Hypothalamus (tissue), 51 donors: ENCODE measurements at places on chromosomes 7 and 10.

DNA sequence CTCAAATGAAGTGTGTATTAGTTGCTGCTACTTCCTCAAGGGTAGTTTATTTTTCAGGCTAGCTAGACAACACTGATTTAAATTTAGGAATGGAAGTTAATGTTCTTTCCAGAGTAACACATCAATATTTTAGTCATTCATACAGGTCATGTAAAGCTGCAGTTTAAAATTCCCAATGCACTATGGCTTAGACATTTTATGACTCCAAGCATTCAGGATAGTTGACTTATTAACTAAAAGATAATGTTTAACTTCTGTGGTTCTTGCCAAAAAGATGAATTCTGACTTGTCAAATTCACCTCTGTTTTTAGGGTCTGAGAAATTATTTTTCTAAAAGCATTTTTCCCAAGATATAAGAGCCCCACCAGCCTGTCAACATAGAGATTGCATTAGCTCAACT is 131.9 kb downstream of the TFPI2 start:
- no peak for DNase-seq

DNA sequence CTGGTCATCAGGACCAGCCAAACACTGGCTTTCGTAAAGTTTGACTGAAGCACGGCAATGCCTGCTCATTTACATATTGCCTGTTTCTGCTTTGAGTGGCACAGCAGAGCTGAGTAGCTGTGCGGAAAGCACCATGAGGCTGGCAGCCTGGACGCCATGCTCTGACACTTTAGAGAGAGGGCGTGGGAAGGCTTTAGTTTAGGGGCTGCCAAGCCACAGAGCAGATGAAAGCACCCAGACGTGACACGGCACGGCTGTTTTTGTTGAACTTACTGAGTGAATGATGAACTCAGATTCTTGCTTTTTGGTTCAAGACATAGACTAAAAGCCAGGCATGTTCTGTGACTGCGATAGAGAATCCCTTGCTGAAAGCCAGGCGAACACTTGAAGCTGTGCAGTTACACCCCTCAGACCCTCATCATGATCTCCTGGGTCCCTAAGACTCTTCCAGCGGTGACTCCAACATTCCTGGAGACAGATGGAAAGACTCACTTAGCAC is 182.1 kb downstream of the ZMYND11 start:
- no peak for DNase-seq

DNA sequence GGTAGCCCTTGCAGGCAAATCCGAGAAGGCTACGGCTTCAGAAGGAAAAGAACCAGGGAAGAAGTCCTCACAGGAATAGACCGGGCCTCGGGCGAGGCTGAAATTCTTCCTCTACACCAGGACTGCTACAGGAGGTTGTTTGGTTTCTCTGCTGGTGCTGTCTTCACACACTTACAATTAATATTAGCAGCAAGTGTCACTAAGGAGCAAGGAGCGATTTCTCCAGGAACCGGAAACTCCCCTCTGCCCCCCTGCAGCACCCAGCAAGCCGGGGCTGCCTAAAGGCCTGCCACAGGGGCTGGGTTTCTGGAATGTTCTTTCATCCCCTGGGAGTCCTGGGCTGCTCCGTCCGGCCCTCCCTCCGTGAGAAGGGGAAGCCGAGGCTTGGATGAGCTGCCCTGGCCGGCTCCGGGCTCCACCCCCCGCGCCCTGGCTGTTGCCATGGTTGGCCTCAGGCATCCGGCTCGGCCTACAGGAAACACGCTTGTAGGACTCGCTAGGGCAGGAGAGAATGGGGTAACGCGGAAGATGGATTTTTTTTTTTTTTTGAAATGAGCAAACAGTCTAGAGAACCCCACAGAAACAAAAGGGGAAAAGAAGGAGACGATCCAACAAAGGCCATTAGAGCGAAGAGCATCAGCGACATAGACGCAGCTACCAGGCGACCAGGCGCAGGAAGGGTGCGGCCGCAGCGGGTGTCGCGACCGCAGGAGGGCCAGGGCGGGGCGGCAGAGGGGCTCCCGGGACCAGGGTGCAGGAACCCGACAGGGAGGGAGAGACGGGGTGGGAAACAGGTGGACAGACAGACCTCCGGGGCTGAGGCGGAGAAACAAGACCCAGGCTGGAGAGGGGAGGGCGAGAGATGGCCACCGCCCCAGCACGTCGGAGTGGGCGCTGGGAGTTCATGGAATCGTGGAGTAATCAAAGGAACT is 33.0 kb downstream of the EN2 start:
- no peak for DNase-seq

GRCh38 chr7:92547579-92547978 is 19.0 kb downstream of the RBM48 start:
- no peak for DNase-seq

DNA sequence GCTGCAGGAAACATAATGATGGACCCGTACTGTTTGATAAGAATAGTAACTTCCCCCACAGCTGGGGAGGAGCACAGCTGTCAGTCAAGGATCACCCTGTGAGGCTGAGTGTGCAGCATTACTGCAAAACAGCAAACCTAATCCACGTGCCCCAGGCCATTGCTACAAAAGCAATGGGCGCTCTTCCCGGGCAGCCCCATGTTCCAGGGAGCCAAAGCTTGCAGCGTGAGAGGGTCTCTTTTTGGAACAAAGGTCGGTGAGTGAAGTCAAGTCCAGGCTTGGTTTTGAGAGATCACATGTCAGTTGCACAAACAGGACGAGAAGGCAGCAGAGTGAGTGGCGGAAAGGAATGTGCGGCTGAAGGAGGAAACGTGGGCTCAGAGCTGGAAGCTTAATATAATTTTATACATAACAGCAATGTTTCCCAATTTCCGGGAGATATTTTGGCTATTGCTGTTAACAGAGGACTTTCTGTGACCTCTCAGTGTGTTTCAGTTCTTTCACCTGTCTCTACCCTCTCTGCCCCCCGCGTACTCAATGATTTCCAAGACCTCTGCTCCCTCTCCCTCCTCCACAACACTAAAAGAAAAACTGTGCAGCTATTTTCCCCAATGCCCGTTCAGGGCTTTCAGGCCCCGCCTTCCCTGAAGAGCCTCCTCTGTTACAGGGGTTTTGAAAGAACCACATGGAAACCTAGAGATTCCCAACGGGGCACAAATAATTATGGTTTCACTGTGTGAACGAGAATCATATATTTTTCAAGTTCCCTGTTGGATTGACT is 128.9 kb downstream of the MTPAP start:
- no peak for DNase-seq

- no peak for DNase-seq
These were observed 25.4 kb upstream of the PRXL2A start for GRCh38 chr10:80382989-80383388.

GRCh38 chr7:95199779-95200558 is 124.4 kb downstream of the PON1 start:
- no peak for DNase-seq

DNA sequence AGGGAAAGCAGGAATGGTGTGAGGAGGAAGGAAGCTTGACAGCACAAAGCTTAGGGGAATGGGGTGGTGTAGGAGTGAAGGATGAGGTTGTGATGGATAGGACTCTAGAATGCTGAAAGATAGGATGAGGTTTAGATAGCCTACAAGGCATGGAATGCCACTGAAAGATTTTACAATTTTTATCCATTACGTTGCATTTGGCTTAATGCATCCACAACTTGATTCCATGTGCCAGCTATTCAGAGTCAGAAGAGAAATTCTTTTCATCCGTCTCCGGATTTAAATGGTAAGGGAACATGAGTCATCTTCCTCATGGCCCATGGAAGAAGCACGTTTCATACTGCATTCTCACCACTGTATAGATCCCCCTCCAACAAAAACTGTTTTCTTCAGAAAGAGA is 212.4 kb upstream of the BMPER start:
- no peak for DNase-seq

GRCh38 chr10:132793871-132794849 is 8.2 kb upstream of the NKX6-2 start:
- no peak for DNase-seq

GRCh38 chr7:154569916-154570315 is 433.0 kb downstream of the PAXIP1 start:
- DNase-seq, result no peak

DNA sequence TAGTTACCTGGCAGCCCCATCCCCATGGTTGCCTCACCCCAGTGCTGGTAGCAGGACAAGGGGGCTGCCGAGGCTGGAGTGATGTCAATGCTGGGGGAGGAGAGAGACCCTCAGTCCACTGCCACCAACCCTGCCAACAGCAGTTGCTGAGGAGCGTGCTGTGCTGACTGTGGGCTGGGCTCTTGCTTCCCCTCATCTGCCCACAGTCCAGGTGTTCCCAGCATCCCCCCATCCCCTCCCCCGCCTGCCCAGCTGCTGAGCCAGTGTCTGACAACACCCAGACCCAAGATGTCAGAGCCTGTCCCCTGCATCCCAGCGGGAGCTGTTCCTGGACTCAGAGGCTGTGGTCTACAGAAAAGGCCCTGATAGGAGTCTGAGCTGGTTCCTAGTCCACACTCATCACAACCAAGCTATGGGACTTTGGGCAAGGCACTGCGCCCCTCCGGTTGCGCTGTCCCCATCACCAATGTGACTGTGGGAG is 14.6 kb upstream of the PSAP start:
- DNase-seq, result no peak

DNA sequence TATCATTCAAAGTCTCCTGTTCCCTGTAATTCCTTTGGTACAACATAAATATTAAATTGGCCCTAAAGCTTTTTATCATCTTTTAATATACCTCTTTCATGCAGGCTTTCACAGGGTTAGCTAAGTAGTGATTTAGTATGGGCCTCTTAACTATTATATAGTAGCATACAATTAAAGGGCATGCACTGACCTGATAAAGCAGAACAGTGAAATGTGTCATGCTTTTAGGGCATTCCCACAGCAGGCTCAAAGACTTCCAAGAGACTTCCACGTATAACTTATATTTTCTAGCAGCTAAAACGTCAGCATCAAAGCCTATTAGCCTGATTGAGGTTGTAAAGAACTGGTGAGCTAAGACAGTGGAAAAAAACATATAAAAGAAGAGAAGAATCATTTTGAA is 35.3 kb downstream of the SAMD8 start:
- DNase-seq, result no peak

GRCh38 chr7:47443049-47443448 is 138.9 kb downstream of the TNS3 start:
- no peak for DNase-seq

DNA sequence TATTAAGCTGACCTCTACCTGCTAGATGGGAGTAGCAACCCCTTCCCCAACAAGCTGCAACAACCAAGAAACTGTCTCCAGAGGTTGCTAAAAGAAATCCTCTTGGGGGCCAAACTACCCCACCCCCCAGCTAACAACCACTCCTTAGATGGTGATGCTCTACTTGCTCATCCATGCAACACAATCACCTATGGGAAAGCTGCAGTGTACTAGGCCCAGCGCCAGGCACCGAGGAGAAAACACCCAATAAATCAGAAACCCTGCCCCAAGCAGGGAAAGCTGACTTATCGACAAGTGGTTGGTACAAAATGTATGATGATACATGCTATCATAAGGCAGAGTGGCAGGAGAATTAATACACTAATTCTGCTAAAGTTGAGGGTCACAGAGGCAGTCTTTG is 17.3 kb downstream of the SLC25A13 start:
- no peak for DNase-seq

GRCh38 chr10:29737074-29737593 is 102.4 kb upstream of the SVIL start:
- no peak for DNase-seq

DNA sequence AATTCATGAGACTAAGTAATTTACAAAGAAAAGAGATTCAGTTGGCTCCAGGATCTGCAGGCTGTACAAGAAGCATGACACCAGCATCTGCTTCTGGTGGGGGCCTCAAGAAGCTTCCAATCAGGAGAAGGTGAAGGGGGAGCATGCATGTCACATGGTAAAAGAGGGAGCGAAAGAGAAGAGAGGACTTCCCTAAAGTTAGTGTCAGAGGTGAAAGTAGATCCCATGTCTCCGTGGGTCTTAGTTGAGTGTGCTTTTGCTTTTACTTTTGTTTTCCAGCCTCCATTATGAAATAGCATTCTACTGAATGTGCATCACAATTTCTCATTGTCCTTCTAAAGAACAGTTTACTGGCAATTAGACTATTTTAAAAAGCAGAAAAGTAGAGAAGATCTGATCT is 213.6 kb upstream of the FZD1 start:
- no peak for DNase-seq

GRCh38 chr7:116557901-116558300 is 33.1 kb downstream of the CAV1 start:
- no peak for DNase-seq

DNA sequence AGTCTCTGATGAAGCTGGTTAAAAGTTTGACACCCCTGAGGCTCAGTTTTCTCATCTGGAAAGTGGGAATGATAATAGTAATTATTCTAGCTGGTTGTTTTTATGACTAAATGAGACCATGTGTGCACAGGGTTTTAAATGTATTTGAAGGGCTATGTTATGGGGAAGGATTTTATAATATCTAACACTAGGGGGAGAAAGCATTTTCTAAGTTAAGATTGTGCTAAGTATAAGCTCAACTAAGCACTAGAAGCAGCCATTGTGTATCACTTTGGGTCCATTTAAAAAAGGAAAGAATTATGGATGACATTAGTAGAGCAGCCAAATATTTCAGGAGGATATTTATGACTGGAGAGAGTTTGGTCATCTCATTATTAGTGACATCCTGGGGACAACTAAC is 49.5 kb upstream of the CREB5 start:
- DNase-seq, result no peak

GRCh38 chr7:32481921-32482320 is 8.3 kb downstream of the LSM5 start:
- DNase-seq, result no peak

GRCh38 chr10:3835770-3836169 is 50.8 kb upstream of the KLF6 start:
- no peak for DNase-seq

- DNase-seq, result no peak
These were observed 638.6 kb downstream of the TYW1 start for GRCh38 chr7:67635271-67635670.

DNA sequence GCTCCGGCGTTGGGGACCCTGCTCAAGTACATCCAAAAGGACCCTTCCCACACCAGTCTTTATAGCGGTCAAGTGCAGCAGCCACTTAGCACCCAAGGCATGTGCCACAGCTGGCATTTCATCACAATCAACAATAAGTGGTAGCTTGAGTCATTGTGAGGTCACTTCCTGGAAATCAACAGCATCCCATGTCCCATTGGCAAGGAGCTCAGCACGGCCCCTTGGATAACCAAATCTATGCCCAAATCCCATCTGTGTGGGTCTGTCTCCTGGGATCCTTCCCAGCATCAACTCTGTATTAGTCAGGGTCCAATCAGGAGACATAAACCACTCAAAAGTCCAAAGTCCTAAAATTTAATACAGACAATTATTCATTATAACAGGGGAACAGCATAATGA is 27.1 kb downstream of the MDH2 start:
- no peak for DNase-seq
